ENCODE measurements at places on chromosomes 11 and 22.

- ATAC-seq = peak; percentile 21
Observed at GRCh38 chr22:38110008-38110862, at the start of gene BAIAP2L2. TSS of gene BAIAP2L2 (minus strand) at chr22:38110684. CDS start at chr22:38110525, 159 bp downstream.

GRCh38 chr11:2072551-2073261 lies 66.5 kb downstream of the IGF2 start:
- no peak for ATAC-seq

- no peak for ATAC-seq
Observed at GRCh38 chr22:25485626-25486545, 78.6 kb upstream of the GRK3 start.

DNA sequence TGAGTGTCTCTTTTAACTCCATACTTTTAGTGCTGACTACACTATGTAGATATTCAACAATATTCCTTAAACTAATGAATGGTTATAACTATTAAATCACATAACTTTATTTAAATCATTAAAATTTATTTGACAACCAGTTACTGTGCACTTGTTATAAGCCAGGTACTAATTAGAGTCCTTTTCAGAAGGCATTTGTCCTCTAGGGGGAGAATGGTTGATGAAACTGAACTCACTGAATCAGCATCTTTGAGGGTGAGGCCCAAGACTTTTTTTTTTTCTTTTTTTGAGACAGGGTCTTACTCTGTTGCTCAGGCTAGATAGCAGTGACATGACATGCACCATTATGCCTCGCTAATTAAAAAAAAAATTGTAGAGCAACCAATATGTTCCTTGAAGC lies 515.6 kb upstream of the CCDC90B start:
- ATAC-seq = no peak

- ATAC-seq = no peak
Observed at GRCh38 chr11:28834877-28835276, 726.7 kb downstream of the METTL15 start.

DNA sequence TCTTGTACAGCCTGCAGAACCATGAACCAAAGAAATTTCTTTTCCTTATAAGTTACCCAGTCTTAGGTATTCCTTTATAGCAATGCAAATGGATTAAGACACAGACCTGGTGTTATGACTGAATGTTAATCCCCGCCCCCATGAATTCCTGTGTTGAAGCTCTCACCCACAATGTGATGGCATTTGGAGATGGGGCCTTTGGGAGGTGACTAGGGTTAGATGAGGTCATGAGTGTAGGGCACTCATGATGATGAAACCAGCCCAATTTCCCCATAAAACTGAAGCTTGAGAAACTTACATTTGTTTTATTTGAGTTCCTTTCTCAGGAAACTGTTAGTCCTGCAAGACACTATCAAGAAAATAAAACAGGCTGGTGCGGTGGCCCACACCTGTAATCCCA lies 115.8 kb upstream of the THY1 start:
- ATAC-seq = no peak

DNA sequence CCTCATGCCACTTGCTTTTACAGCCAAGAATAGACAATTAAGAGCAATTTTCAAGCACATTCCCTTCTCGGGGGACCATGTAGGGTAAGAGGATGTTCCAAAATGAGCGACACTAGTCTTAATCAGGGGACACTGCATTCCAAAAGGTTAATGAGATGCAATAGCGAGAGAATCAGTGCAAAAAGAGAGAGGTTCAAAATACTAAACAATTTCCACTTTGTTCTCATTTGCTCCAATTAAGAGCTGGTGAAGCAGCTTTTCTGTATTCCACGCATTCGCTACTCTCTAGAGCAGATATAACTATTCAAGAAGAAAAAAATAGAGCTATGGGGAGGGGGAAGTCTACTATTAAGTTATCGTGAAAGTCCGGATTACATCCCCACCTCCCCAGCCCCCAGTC lies 811 bp downstream of the LRRC4C start:
- ATAC-seq = no peak

- no peak for ATAC-seq
Observed at GRCh38 chr11:110837603-110838002, 125.4 kb upstream of the ARHGAP20 start.

DNA sequence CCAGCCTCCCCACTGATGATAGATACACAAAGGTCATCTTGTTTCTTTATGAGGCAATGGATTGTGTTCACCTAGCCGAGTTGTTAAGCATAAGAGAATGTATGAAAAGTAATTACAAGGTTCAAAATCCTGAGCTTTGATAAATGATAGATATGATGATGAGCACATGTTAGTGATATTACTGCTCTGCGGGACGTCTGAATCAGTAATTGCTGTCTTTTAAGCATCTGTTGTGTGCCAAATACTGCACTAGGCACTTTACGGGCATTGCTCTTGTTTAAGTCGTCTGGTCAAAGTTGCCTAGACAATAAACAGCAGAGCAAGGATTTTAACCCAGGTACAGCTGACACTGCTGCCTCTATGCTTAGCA lies 559 bp upstream of the RNF141 start:
- ATAC-seq = no peak

DNA sequence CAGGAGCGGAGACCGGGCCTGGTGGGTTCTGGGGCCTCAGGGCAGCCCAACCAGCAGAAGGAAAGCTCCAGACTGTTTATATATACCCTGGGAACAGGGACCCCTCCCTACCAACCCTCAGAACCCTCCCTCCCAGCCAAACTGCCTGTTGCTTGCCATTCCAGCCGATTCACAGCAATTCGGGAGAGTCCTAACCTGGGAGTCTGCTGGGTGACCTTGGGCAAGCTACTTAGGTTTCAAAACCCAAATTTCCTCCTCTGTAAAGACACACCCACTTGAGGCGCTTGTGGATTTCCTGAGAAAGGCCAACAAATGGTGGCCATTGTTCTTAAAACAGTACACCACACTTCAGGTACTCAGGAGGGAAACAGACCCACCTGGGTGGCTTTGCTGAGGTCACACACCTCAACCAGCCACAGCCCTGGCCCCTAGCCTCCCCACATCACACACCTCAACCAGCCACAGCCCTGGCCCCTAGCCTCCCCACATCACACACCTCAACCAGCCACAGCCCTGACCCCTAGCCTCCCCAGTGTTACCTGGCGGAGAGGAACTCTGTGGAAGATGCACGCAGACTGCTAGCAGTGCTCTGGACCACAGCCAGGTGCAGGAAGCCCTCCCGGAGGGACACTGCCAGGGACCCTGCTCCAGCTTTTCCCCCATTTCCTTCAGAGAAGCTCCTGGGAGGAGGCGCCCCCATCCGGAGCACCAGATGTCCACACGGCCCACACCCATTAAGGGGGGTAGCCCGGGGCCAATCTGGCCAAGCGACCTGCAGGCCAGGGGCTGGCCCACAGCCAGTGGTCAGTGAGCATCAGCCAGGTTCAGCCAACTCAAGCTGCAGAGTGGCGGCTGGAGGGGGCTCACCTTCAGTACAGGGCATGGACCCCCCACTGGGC lies 6.2 kb downstream of the SHISA8 start:
- peak; percentile 3 for ATAC-seq

- ATAC-seq = peak; percentile 42
Observed at GRCh38 chr11:131691181-131692041, 321.0 kb downstream of the NTM start.

DNA sequence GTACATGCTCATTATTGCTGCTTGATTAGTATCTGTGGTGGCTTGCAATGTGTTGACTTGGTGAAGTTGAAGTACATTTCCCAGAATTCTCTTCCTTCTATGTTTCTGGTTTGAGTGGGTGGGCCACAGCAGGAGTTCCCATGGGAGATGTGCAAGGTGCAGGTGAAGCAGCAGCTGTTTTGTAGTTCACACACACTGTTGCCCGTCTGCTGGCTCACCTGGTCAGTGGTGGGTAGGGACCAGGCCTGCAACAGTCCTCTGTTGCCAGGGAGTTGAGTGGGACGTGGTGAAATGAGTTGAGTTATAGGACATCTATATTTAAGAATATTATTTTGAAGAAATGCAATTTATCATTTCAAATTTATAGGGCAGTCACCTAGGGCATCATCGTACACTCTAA lies 417.4 kb downstream of the TMEM135 start:
- ATAC-seq = no peak

DNA sequence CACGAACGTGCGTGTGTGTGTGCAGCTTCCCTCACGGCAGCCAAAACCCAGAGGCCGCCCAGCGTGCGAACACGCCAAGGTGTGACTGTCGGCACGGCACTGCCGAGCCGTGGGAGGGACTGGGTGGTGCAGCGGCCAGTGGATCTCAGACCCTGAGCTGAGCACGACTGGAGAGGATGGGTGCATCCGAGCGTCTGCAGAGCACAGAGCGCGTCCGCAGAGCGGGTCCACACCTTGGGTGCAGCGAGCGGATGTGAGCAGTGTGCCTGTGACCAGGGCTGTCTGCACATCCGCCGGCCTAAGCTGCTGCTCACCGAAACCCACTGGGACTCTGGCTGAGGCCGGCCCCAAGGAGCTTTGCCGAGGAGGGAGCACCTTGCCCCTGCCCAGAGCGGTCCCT lies 22.7 kb downstream of the PTDSS2 start:
- ATAC-seq = no peak

Data from motor neuron (in vitro differentiated cells).